Germinal center (tissue), 1 donor: ENCODE measurements at places on chromosomes 1 and 21.

GRCh38 chr1:118487091-118487490 lies 302.1 kb upstream of the SPAG17 start:
- no peak for DNase-seq

- no peak for DNase-seq
These were observed 43.7 kb downstream of the UBIAD1 start for GRCh38 chr1:11316701-11317100.

GRCh38 chr21:38261851-38262250 lies 5.1 kb downstream of the KCNJ15 start:
- no peak for DNase-seq

GRCh38 chr1:37725851-37726613 lies 33.7 kb downstream of the CDCA8 start:
- DNase-seq = no peak

DNA sequence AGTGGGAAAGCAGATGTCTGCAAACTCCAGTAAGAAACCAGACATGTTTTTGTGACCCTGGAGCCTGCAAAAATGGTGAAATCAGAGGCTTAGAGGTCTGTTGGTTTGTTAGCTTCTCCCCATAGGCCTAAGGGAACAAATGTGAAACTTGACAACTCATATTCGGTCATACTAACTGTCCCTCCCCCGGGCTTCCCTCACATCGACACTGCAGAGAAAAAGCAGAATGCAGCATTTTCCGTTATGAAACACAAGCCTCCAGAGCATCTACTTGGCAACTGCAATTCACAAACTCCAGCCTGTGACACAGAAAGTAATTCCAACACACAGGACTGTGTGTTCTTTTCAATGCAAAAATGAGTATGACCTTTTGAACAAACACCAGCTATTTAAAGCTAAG lies 3.7 kb downstream of the KCNA2 start:
- no peak for DNase-seq

DNA sequence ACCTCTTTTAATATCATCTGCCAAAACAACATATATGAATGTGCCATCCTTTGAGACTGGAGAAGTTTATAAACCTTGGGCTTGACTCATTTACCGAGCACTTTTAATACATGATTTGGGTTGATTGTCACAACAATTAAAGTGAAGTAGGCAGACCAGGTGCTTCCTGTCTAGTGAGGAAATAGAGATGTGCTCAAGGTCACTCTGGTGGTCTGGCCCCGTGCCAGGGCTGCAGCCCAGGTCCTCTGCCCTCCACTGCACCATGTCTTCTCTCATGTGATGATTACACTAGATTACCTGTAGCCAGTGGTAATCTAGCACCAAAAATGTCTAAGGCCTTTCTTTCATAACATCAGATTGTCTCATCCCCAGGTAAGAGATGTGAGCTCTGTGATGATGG lies 61.8 kb upstream of the LAMC2 start:
- no peak for DNase-seq

GRCh38 chr1:43388613-43389012 lies 987 bp downstream of the MED8 start:
- DNase-seq = no peak
